Renal cortex interstitium (tissue), 15 donors: ENCODE measurements at places on chromosomes 7 and 10.

GRCh38 chr10:113213035-113213434 is 263.0 kb downstream of the TCF7L2 start:
- DNase-seq: no peak

DNA sequence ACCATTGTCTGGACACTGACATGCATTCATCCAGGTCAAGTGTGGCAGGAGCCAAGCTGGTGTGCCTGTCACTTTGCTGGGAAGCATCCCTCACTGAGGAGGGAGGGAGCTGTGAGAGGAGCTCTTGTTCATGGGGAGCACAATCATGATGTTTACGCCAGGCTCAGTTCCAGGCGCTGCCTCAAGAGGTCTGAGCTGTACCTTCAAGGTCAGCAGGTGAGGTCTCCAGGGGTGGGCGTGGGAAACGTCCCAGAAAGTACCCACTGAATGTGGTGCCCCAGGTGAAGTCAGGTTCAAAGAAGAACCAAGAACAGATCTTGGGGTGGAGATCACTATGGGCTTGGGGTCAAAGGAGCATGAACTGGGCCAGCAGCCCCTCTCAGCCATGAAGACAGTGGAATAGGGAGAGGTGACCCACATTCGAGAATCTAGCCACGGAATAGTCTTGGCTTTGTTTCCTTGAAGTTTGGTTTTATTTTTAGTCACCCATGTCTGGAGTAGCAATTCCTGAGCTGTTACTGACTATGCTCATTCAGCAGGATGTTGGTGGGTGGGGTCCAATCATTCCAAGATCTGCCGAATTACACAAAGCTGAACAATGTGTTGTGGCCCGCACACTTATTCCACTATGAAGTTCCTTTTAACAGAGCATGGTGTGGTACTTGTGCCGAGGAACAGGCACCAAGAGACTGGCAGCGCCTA is 29.3 kb downstream of the NPS start:
- no peak for DNase-seq

GRCh38 chr10:22500656-22501340 is 155.5 kb downstream of the SPAG6 start:
- DNase-seq: no peak

DNA sequence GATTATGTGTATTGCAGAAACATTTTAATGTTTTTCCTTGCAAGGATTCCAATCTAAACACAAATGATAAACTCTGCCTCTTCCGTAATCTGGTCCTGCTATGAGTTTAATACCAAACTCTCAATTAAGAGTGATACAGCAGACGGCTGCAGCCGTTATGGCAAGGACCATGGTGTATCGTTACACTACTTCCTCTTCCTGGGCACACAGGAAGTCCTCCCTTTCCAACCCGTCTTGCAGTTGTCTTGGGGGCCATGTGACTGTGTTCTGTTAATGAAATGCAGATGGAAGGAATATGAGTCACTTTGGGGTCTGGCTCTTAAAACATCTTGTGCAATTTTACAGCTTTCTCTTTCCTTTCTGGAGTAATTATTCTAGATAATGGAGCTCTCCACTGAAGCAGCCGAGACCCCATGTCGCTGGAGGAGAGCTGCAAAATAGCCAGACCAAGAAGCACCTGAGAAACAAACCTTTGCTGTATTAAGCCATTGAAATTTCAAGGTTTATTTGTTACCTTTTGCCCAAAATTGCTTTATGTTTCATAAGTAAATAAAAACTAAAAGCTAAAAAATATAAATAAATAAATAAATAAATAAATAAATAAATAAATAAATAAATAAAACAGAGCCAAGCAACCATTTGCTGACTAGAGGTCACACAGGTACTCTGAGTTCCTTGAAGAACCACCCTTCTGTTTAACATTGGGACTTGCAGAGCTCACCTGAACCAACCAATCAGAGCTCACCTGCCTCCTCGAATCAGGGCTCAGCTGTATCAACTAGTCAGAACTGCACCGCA is 74.7 kb downstream of the FRMPD2 start:
- no peak for DNase-seq

- DNase-seq: no peak
These were observed 116.7 kb upstream of the C7orf33 start for GRCh38 chr7:148473703-148474480.

GRCh38 chr10:132910901-132911785 is 31.2 kb downstream of the CFAP46 start:
- DNase-seq: no peak

GRCh38 chr10:124740369-124741280 is 3.6 kb downstream of the FAM53B start:
- DNase-seq: no peak

DNA sequence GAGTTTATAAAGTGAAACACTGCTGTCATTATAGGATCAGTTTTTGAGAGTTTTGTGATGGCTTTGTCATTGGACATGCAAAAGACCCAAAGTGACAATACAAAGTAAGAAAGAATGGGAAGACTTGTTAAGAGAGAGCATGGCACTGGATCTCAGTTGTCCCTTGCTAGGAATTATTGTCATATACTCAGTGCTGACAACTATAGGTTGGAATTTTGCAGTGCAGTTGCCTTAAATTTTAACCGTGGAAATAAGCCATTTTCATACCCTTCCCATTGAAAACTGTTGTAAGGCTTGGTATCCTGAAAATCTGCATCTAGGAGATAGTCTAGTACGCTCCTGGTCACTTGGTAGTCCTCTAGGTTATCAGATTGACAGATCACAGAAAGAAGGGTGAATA is 1156.7 kb downstream of the GATA3 start:
- no peak for DNase-seq

DNA sequence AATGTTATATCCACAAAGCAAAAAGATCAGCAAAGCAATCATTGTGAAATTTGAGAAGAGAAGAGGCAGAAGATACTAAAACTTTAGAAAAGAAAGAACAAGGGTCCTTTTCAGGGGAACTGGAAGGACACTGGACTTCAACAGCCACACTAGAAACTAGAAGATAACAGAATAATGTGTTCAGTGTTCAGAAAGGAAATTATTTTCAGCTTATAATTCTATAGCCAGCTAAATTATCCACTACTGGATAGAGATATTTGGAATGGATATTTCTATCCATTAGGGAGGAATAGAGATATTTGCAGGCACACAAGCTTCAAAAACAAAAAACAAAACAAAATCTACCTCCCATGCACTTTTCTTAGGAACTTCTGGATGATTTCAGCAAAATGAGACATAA is 12.8 kb downstream of the ANXA11 start:
- DNase-seq: no peak

- DNase-seq: no peak
These were observed 135.1 kb downstream of the CHN2 start for GRCh38 chr7:29329686-29330085.

- DNase-seq: no peak
These were observed 37.3 kb upstream of the HABP2 start for GRCh38 chr10:113515601-113516000.

- no peak for DNase-seq
These were observed 2.9 kb downstream of the IFIT3 start for GRCh38 chr10:89330537-89331212.

GRCh38 chr10:91349381-91349780 is 60.8 kb upstream of the HECTD2 start:
- DNase-seq: no peak

DNA sequence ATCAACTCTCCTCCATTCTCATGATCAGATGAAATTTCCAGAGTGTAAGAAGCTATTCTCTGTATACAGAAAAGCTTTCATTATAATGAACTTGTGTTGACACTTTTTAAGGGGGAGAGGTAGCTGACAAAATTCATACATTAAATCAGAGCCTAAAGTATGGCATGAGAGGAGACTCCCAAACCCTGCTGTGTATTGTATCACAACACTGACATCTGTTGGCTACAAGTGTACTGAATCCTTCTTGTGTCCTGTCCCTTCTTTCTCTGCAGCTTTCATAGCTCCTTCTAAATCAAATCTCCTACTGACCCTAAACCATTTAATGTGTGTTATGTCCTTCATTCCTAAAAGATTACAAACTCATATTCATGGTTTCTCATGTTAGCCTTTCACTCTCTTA is 70.9 kb downstream of the GCC1 start:
- DNase-seq: peak; percentile 0

DNA sequence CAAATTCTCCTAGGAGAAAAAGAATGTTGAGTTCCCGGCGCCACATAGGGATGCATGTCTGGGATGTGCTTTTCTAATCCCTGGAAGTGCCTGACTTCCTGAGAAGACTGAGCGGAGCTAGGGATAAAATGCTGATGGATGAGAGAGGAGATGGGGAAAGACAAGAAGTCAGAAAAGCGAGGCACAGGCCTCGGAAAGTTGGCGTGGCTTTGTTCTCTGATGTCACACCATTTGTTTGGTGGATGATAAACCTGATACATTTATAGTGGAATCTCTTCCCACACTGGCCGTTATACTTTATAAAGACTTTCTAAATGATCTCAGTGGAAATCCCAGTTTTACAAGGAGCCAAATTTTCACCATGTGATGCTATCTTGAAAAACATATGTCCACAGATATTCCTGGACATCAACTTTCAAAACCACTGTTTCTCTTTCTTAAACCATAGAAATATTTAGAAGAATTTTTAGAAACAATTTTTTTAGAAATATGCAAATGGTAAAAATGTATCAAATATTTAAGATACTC is 188.8 kb upstream of the SVIL start:
- DNase-seq: no peak

GRCh38 chr10:32169556-32169955 is 113.3 kb upstream of the KIF5B start:
- DNase-seq: no peak
